Stimulated activated CD8-positive, alpha-beta memory T cell treated with anti-CD3 and anti-CD28 coated beads, Interleukin-7, amount 100 ng/mL, for 4 hours (primary cell): ENCODE measurements at places on chromosomes 7 and 10.

DNA sequence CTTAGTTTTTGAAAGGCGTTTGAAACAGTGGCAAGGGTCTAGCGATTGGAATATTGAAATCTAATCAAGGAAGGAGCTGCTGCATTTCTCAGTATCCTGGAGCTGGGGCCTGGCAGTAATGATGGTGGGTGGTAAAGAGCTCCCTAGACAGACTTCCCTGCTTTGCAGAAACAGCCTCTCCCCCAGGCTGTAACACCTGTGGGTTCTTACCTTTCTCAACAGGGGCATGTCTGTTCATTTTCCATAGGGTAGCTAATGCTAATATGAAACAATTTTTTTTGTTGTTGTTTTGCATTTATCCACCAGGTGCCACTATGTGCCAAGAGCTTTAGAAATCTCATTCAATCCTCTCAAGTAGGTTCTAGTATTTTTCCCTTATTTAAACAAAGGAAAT lies 345.5 kb downstream of the REEP3 start:
- DNase-seq, result no peak

GRCh38 chr10:25059990-25060389 lies 43.6 kb downstream of the THNSL1 start:
- DNase-seq, result no peak

DNA sequence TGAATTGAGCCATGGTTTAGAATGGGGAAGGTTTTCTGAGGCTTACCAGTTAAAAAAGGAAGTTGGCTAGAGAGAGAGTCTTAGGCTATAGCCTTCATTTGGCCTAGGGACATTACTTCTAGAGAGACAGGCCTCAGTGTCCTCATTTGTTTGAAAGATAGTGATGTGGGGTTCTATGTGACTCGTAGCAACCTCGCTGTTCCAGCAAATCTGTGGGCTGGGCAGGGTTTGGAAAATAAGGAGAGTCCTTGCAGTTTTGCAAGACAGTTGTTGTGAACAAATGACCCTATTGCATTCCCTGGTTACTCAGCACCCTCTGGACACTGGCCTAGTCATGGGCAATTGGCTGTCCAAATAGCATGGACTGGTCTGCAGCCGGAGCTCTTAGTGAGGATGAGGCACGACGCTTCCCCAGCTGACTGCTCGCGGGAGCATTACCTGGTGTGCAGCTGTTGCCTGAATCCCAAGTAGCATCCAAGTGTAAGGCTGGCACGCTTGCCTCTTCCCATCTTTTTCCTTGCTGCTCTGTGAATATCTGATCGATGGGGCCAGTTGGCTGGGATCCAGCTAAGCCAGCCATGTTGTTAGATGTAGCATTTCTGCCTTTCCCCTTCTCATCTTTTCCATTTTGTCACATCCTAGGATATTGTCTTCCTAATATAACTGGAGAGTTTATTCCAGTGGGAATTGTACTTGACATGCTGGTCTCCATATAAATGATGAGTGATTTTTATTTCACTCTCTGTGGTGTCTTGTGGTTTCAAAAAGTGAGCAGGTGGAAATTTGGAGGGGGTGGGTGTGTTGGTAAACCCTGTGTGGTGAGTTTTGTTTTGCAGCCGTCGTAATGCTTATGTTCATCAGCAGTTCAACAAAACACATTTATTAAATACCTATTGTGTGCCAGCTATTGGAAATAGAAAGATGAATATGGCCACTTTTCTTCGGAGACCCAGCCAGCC lies 99.8 kb downstream of the SND1 start:
- DNase-seq, result no peak

GRCh38 chr7:44967571-44968446 lies 11.0 kb downstream of the MYO1G start:
- DNase-seq, result no peak

GRCh38 chr10:21497177-21497807 lies 28.2 kb downstream of the SKIDA1 start:
- no peak for DNase-seq

DNA sequence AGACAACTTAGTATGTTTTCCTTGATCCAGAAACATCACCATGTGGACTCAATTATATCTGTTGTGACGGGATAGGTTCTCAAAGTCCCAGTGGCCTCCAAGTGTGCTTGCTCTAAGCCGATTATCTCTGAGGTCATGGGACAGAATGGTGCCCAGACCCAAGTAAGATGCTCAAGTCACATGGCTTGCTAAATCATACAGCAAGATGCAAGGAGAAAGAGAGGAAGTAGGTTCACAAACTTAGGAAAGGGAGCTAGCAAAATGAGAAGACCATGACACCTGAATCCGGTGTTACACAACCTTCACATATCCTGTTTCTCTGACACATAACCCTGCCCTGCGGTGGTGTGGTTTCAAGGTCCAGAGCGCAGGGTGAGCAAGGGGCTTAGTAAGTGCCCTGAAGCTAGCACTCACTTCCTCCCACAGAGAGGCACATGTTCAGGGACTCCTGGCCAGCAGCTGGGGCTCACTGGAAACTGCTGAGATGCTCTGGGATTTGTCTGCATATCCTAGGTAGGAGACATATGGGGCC lies 590.9 kb upstream of the ANKRD30A start:
- DNase-seq, result no peak

DNA sequence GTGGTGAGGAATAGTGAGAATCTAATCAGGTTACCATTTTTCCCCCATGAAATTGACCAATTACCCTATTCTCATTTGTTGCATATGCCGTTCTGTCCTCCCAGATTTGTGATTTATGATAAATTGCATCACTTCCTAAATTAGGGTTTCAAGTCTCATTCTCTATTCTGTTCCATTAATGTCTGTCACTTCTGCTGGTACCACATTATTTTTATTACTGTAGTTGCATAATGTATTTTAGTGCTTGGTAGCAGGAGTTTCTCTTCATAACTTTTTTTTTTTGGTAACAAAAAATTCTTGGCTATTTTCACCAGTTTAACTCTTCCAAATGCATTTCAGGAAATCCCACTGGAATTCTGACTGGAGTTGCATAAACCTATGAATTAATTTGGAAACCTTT lies 44.0 kb upstream of the FAM133B start:
- DNase-seq, result no peak
